Muscle of back (tissue), 13 donors: ENCODE measurements at places on chromosomes 13 and 19.

GRCh38 chr19:1210227-1210538, 4.6 kb downstream of the STK11 start:
- DNase-seq, result no peak

- DNase-seq, result no peak
Observed at GRCh38 chr13:41706152-41706551, 248.8 kb downstream of the RGCC start.

DNA sequence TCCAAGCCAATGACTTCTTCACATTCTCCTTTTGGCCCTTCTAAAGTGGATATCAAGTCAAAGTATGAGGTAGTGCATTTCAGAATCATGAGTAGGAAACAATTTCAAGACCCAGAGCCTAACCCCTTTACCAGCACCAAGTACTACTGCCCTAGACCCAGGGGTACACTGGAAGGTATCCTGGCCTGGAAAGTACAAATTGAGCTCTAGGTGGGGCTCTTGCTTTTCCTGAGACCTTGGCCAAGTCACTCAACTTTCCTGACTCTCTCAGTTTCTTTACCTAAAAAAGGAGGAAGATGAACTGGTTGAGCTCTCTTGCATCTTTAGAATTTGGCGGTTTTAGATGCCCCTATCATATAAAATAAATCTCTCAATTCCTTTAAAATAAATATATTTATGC, 204.7 kb downstream of the FGF14 start:
- no peak for DNase-seq

- DNase-seq, result no peak
Observed at GRCh38 chr13:35886332-35887114, 244.7 kb downstream of the DCLK1 start.

- no peak for DNase-seq
Observed at GRCh38 chr19:28608292-28608691, 604.7 kb downstream of the UQCRFS1 start.

DNA sequence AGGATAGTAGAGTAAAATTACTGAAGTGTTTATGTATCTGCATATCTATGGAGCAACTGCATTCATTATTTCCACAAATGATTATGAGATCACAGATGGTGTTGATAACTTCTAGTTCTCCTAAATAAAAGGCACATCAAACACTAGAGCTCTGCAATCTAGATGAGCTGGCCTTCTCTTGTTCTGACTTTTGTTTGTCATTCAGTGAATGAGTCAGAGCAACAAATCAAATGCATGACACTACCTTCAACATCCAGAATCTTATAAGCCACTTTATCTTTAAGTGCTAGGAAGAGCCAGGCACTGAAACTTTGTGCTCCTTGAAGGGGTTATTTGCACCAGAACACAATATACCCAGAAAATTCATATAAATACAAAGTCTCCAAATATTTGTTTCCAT, 456.0 kb downstream of the PCDH17 start:
- no peak for DNase-seq

- DNase-seq, result no peak
Observed at GRCh38 chr13:111361046-111361872, 40.8 kb downstream of the TEX29 start.

DNA sequence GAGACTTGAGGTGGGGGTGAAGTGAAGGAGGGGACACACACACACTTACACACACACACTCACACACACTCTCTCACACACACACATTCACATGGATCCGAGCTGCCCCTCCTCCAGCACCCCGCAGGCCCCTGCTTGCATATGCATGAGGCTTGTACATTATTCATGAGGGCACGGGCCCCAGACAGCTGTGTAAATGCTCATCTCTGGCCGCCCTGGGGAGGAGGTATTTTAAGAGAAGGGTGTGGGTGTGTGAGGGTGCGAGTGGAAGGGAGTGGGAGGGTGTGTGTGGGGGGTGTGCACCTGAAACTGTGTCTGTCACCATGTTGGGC, 2.4 kb downstream of the NCAN start:
- no peak for DNase-seq

GRCh38 chr19:10861103-10861651, 10.2 kb upstream of the CARM1 start:
- DNase-seq, result no peak

DNA sequence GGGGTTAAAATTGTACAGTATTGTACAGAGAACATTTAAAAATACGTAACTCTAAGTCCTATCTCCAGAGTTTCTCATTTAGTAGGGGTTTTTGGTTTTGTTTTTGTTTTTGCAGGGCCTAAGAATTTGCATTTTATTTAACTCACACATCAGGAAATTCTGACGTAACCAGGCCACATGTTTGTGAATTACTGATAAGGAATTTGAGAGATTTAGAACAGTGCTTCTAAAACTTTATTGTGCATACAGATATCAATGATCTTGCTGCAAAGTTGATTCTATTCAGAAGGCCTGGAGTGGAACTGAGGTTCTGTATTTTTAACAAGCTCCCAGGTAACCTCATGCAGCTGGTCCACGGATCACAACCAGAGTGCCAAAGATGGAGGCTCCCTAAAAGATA, 49.3 kb downstream of the LIG4 start:
- no peak for DNase-seq

- DNase-seq, result no peak
Observed at GRCh38 chr19:32308431-32309077, 36.9 kb upstream of the ZNF507 start.

DNA sequence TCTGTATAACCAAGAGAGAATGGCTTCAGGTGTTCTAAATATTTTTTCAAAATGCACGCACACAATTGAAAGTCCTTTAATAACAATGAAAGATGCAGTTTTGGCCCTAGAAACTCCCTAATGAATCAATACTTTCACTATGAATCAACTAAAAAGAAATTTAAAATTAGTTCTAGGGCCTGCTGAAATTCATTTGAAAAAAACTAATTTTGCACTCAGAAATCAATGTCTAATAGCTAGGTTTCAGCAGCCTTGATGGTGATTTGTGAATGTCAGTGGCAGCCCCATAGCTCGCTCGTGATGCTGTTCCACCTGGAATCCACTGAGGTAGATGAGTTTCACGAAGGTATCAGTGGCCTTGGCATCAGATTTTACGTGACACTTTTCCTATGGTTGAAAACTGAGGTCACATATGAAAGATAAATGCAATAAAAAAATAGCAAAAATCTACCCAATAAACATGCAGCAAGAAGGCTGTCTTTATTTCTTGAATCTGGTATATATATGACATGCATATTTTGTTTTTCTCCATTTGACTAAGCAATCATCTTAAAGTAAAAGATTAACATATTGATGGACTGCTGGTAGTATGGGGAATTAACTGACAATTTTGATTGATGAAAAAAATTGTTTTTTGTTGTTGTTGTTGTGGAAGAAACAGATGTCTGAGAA, 141.0 kb downstream of the AKAP11 start:
- DNase-seq, result no peak

GRCh38 chr19:50406156-50406820, 12.4 kb upstream of the SPIB start:
- DNase-seq, result no peak

DNA sequence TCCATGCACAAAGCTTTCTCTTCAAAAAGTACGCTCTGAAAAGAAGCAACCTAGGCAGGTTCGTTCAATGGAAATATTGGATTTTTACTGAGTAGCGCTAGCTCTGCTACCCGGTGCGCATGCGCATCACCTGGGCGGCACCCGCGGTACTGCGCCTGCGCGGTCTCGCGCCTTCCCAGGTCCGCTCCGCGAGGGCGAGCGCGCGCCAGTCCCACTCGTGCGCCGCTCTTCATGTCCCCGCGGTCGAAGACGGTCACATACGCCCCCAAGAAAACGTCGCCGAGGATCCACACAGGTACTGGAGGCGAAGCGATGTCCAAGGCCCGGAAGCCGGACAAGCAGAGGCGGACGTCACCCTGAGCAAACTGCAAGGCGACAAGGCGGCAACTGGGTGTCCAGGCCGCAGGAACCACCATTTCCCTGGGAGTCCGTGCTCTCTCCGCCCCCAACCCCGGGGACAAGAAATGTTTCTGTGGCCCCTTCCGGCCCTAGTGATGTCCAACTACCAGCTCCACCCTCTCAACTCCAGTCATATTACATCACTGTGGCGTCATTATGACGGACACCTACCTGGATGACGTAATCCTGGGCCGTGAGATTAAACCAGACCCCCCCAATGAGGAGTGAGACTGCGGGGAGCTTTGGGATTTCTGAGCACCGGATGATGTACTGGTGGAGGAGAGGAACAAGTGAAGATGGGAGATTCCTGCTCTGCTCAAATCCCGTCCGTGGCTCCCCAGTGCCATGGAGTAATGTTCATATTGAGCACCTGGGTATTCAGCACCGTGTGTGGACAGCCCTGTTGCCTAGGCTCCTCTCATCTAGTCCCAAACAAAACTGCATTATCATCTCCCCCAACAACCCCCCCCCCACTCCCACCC, 4.8 kb upstream of the KCNC3 start:
- peak; percentile 87 for DNase-seq

DNA sequence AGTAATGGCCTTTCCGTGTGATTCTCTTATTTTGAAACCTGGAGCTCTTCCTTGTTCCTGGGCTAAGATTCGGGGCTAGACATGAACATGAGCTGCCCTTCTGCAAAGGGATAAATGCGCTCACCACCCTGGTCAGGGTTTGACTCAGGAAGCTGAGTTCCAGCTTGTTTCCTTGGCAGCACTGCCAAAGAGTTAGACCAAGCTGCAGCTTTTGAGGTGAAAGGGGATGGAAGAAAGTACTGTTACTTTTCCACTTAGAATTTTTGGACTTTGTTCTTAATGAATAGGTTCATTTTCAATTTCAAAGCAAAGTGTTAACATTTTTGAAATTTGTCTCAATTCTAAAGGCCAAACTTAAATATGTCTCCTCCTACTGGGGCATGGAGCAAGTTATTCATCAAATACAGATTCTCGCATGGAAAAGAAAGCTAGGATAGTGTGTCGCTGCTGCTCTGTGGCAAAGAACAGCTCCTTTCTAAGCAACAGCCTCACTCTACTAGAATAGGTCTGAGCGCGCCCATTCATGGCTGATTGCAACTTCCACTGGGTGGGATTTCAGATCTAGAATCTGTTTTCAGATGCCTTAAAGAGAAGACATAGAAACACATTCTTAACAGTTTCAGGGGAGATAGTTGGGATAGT, 2.2 kb downstream of the RGCC start:
- no peak for DNase-seq

DNA sequence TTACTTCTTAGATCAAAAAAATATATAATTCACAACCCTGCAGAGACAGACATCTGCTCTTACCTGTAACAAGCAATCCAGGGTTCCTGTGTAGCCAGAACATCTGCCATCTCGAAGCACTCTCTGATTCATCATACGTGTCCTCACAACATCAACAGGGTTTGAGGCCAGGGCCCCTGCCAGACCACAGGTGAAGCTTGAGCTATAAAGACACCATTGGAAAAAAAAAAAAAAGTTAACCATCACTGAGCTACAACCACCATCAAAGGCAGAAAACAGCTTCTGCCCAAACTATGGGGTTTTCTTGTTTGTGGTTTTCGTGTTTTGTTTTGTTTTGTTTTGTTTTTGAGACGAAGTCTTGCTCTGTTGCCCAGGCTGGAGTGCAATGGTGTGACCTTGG, 19.3 kb downstream of the SLC25A30 start:
- no peak for DNase-seq

DNA sequence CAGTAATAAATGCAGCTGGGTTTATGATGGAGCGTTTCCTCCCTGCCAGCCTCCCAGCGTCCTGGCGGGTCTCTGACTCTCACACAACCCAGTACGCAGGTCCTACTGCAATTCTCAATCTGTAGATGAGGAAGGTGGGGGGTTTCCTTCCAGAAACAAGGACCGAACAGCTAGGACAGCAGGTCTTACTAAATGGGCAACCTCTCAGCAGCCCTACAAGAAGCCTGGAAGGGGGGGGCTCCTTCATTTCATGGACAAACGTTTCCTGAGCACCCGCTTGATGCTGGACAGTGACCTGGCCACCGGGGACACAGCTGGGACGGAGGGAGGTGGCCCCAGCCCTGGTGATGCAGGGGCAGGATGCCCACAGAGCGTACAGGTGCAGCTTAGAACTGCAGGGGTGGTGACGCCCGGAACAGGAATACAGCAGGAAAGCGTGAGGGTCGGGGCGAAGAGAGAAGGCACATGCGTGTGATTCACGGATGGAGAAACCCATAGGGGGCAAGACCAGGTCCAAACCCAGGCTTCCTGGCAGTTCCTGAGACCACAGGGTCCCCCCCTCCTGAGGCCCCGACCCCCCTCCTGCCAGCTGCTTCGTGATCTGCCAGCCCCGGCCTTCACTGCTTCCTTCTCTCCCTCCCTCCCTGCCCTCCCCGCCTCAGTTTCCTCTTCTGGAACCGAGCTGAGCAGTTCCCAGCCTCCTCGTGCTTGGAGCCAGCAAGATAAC, 732 bp upstream of the C2CD4C start:
- DNase-seq, result no peak

DNA sequence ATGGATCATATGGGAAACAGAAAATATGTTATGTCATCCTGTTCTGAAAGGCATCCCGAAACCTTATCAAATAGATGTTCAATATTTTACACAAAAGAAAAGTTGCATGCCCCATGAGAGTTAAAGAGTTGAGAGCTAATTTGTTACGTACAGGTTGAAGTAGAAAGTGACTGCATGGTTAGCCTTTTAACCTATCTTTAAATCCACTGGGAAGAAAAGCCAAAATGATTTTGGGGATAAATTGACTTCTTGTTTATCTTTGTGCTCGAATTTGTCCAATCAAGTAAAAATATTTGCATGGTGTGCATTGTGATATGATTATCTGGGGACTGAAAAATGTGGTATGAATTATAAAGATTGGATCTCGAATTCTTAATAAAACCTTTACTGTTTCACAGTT, 230.1 kb downstream of the POSTN start:
- peak; percentile 72 for DNase-seq

DNA sequence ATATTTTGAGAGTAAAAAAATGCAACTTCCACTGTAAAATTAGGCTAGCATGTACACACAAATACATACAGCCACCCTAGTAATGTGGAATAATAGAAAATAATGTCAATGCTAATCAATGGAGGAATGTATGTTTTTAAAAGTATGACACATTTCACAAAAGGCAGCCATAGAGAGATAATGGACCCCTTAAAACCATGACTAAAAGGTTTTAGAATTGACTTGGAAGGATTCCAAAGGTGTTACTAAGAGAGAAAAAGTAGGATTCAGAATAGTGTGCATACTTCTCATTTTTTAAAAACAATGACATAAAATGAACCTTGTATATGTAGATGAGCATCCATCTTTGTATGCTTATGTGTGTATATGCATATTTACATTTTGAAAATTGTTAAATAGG, 597.9 kb upstream of the PCDH9 start:
- DNase-seq, result no peak

DNA sequence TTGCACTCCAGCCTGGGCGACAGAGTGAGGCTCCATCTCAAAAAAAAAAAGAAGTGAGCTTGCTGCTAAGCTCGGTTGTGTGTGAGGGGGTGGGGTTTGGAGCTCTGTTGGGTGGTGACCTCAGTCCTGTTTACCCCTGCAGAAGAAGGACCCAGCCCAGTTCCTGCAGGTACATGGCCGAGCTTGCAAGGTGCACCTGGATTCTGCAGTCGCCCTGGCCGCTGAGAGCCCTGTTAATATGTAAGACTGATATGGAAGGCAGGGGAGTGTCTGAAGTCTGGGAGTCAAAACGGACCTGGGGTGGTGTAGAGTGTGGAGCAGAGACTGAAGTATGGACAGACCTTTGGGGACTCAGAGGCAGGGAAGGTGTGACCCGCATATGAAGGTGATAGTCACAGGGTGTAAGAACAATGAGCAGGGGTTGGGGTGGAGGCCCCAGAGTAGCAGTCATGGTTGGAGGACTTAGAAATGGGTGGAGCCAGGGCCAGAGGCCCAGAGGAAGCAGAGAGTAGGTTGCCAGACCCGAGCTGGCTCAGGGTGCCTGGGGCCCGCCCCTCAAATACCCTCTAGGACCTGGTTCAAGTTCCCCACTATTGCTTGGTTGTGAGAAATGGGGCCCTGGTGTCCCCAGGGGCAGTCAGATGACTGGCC, 13.2 kb downstream of the CLASRP start:
- no peak for DNase-seq
